AG20443 (cell line): ENCODE measurements at places on chromosomes 12 and 14.

- no peak for DNase-seq
Observed at GRCh38 chr12:123384318-123384993, 524 bp downstream of the KMT5A start.

GRCh38 chr12:17035372-17035771 is 429.4 kb upstream of the LMO3 start:
- no peak for DNase-seq

DNA sequence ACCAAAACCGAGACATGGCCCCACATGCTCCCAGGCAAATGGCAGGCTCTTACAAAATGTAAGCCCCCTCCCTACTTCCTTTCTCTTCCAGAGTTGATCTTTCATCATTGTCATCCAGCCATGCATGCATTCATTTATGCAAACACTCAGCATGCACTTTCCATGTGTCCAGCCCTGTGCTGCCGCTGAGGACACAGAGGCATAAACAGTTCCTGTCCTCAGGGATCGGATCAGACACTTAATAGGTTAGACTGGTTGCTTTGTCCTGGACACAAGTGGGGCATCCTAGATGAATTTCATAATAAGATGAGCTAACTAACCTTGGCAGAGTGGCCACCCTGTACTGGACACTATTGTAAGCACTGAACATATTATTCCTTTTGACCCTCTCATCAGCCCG is 23.1 kb downstream of the PRIMA1 start:
- no peak for DNase-seq

DNA sequence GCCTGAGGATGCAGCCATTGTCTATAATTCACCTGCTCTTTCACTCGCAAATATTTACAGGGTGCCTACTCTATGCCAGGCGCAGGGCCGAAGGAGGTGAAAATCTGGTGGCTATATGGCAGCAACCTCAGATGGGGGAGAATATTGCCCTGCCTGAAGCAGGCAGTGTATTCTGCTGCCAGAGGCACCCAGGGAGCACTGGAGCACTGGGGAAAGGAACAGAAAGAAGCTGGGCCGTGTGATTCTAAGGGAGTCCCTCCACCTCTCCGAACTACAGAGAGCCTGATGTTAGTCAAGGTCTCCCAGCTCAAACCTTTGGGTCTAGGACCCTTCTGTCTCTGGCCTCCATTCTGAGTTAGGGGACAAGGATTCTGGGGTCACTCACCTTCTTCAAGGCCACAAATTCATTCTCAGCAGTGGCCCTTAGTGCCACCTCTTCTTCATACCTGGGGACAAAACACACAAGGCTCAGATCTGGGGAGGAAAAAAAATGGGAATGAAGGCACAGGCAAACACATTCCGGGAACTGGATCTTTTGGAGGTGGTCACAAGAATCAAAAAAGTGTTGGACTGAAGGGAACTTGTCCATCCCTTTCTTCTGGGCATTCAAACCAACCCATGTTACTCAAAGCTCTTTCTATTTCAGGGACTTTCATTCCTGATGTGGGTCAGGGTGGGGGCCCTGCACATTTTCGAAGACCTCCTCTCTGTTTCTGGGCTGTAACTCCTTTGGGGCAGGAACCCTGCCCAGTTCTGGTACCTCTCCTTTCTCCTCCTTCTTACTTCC is 19.3 kb upstream of the KRT86 start:
- no peak for DNase-seq

DNA sequence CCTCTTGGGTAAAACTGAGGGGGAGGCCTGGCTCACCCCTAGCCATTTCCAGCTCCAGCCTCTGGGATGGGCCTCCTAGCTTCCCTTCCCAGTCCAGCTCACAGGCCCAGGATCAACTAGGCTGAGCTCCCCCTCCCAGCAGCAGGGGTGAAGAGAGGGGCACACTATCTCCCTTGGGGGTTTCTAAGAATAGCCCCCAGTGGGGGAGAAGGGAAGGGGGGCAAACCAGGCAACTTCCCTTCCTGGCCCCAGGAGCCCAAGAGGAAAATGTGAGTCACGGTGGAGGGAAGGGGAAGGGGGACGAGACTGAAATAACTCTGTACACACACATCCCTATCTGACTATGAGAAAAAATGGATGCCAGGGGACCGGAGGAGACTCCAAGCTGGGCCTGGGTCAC is 9.0 kb downstream of the ADCY6 start:
- DNase-seq: no peak

GRCh38 chr14:66503532-66503931 is 4.4 kb upstream of the GPHN start:
- no peak for DNase-seq

GRCh38 chr14:24705840-24706239 is 71.8 kb upstream of the GZMB start:
- no peak for DNase-seq

DNA sequence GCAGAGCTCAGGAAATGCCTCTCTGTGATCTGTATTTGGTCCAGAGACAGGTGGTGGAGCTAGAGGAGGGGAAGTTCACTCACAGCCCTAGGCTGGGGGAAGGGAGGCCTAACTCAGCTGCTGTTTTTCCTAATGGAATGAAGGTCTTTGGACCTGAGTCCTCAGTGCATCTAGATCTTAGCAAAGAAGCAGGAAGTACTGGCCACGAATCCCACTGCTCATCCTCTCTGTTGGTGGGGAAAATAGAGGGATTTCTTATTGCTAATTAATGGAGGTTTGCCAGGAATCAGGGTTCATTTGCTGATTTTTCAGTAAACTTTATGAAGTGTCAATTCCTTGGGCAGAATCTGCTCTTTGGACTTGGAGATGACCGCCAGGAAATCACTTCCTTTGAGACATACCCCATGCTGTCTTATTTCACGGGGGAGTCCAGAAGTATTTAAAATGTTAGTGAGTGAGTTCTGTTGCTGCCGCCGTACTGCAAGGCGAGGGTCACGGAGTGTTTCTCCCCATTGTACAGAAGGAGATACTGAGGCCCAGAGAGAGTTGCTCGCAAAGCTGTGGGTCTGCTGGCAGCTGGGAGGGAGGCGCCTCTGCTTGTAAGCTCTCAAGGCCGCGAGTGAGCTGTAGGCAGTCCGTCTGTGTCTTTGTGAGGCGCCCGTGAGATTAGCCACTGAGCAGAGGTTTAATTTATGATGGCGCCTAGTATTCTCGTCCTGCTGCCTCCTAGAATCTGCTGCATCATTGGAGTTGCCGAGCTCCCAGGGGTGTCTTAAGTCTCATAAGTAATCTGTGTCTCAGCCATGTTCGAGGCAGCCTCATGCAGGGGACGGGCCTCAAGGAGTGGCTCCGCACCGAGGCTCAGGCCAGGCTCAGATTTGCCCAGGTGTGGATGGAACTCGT is 88.2 kb downstream of the TSPAN9 start:
- DNase-seq: no peak

DNA sequence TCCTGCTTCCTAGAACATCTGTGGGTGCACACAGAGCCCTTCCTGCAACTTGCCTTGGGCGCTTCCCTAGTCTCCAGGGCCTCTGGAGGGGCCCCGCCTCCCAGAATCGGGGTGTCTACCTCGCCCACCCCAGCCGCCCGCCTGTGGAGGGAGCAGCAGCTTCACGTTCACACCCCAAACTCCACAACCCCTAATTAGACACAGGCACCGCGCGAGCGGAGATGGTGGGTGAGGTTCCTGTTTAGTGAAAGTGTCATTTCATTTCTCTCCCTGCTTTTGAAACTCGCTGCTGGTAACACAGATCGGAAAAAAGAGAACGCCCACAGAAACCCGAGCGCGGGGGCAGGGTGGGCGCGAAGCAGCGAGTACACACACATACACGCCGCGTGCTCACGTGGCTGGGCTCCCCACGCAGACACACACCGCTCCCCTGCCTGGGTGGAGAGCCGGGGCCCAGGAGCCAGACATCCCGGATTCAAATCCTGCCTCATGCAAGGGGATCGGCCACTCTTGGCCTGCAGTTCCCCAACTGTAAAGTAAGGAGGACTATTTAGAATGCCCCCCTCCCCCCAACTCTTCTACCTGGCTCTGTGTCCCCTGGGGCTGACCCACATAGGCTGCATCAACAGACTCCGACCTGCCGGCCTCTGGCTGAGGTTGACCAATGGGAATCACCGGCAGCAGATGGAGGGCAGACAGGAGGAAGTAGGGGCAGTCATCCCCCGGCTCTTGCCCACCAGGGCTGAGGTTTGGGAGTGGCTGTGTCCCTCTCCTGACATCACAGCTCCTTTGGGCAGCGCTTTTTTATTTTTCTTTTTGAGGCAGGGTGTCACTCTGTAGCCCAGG is 79.2 kb upstream of the NCOR2 start:
- no peak for DNase-seq

DNA sequence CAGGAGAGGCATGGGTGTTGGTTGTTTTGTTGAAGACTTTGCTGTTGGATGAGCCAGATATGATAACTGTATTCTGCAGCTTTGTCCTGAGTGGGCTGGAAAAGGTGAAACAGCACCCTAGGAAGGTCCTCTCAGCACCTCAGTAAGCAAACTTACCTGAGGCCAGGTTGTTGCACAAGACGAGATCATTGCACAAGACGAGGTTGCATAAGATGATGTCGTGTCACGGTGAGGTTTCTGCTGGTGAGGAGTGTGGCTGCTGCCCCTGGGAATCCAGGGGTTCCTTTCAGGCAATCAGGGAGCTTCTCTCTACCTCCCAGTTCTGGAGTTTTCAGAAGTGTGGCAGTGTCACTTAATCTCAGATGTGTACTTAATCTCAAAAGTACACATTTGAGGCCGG is 85.6 kb downstream of the GLT1D1 start:
- DNase-seq: no peak

- DNase-seq: peak; percentile 14
Observed at GRCh38 chr12:59077575-59078426, 157.5 kb upstream of the LRIG3 start.

GRCh38 chr12:108327621-108328344 is 11.3 kb downstream of the CMKLR1 start:
- no peak for DNase-seq

- no peak for DNase-seq
Observed at GRCh38 chr12:61750604-61751003, 509.6 kb upstream of the USP15 start.

GRCh38 chr14:106044949-106045596 is 518.7 kb downstream of the TMEM121 start:
- DNase-seq: no peak

GRCh38 chr12:62934799-62935674 is at the start of gene PPM1H:
PPM1H (minus strand) TSS chr12:62935150; CDS start chr12:62934736, 414 bp downstream.
- DNase-seq: peak; percentile 82

DNA sequence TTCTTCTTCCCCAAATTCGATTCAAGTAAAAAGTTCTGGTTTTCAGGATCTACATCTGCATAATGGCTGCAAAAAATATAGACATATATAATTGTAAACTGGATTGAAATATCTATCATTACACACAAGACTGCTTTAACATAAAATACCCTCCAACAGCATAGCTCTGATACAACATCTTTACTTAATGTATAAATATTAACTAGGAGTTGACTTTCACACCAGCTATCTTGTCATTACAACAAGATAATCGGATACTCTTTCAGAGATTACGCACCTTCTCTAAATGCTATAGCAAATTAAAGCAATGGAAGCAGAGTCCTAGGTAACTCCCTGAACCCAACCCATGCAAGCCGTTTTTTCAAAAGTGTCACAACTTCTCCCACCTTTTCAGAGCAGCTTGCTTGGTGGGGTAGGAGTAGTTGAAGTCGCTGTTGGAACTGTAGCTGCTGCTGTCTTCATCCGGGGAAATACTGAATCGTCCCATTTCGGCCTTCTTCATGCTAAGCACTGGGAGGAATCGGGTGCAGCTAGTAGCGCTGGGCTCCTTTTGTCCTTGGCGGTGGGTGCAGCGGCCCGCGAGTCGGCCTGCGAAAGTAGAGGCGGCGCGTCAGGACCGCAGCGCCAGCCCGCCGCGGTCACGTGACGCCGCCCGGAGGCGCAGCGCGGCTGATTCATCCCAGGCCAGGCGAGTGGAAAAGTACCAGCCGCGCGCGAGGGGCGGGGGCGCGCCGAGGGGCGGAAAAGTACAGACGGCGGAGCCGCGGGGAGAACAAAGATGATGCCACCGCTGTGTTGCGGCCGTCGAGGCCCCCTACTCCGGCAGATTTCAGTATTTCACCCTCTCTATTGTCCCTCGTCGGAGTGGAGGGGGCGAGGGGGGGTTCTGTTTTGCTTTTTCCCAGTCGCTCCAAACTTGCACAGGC is 1.5 kb downstream of the SLC38A2 start:
- DNase-seq: peak; percentile 92

DNA sequence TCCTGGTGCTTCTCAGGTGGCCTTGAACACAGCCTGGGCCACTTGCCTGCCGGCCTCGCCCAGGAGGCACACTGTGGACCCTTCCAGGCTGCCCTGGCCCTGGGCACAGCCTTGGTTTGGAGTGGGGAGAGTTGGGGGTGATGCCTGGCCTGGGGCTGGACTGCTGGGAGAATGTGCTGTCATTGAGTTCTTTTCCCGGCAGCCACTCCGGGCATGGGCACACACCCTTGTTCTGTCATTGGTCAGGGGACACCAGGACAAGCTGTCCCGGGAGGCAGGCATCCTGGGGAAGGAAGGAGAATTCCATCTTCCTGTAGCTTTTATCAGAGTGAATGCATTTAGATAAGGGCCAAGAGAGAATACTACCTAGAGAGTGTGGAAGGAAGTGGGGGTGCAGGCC is 61.8 kb upstream of the RIN3 start:
- no peak for DNase-seq

- DNase-seq: no peak
Observed at GRCh38 chr14:53865711-53866110, 90.9 kb downstream of the BMP4 start.

DNA sequence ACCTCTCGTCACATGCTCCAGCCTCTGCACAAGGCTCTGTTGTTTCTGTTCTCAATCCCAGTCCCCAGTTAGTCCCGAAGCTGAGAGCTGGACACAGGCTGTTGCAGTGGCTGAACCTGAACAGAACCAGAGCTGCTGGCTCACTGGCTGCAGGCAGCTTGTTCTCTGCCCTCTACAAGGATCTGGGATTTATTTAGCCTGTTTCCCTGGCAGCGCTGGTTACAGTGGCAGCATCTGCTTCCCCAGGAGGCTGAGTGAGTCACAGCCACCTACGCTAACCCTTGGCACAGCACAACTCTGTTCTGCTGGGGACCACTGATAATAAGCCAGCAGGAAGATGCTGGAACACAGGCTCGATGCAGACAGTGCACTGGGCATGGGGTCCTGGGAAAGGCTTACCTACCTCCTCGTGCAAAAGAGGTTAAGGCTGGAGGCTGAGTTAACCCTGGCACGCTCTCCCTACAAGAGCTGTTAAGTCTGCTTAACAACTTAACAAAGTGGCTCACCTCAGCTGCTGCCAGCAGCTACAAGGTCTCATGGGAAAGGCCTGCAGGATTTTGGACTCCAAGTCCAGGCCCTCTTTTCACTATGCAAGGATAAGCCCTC is 299.6 kb downstream of the PCNX1 start:
- DNase-seq: peak; percentile 89

- DNase-seq: peak; percentile 83
Observed at GRCh38 chr12:113424915-113425823, 3.0 kb downstream of the SDSL start.

GRCh38 chr12:50212071-50212467 is 44.9 kb upstream of the CERS5 start:
- no peak for DNase-seq

GRCh38 chr12:64404470-64405256 is 471 bp downstream of the XPOT start:
- DNase-seq: peak; percentile 85

DNA sequence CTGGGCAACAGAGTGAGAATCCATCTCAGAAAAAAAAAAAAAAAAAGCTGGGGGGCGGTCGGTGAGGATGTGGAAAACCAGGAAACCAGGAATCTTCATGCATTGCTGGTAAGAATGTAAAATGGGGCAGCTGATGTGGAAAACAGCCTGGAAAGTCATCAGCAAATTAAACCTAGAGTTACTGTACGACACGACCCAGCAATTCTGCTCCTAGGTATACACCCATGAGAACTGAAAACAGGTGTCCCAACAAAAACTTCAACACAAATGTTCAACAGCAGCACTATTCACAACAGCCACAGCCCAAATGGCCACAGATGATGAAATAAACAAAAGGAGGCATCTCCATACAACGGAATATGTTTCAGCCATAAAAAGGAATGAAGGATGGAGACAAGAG is 97.3 kb downstream of the NCOR2 start:
- no peak for DNase-seq
